Daoy (cell line): ENCODE measurements at places on chromosomes 2 and 18.

DNA sequence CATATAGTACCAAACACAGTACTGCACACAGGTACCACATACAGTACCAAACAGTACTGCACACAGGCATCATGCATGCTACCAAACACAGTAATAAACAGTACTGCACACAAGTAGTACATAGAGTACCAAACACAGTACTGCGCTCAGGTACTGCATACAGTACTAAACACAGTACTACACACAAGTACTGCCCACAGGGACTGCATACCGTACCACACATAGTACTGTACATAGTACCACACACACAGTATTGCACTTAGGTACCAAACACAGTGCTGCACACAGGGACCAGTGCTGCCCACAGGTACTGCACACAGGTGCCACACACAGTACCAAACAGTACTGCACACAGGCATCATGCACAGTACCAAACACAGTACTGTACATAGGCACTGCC, 74.9 kb downstream of the ZNF236 start:
- DNase-seq = no peak

DNA sequence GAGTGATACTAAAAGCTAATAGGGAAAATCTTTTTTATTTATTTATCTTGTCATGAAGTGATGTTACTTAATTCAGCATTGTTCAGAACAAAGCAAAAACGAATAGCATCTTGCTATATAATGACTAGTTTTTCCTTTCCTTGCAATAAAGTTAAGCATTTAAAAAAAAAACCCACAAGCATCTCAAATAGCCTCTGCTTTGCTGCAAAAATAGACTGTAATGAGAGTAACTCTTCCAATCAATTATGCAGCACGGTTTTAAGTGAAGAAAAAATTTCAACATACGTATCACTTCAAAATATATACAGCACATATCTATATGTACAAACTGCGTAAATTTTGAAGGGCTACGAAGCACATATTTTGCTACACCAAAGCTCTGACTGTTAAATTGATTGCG, 153.3 kb upstream of the VRK2 start:
- DNase-seq = no peak

- DNase-seq = no peak
Observed at GRCh38 chr2:38074764-38075506, 1.0 kb downstream of the CYP1B1 start.

GRCh38 chr18:59431131-59431530, 72.1 kb upstream of the LMAN1 start:
- DNase-seq = no peak

DNA sequence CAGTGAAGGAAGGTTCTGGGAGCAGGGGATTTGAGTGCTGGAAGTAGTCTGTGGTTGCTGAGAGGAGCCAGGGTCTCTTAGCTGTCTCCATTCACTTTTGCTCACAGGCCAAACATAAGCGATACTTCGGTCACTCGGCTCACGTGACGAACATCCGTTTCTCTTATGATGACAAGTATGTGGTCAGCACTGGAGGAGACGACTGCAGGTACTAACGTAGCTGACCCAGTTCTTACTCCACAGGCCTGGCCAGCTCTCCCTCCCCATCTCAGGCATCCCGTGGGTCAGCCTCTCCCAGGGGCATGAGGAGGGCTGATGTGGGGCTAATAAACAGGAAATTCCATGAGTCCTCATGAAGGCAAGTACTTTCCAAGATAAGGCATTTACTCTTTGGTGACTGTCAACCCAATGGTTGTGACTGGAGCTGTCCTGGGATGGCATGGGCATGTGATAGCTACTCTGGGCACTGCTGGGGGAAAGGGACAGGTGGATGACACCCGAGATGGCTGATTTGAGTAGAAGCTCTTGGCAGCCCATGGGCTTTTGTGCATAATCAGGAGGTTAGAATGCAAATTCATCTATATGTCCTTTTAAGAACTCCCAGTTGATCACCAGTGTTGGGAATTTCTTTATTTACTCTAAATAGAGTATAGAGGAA, 81.6 kb downstream of the RTN4 start:
- no peak for DNase-seq

GRCh38 chr2:14081521-14081920, 551.0 kb upstream of the LRATD1 start:
- no peak for DNase-seq

- DNase-seq = no peak
Observed at GRCh38 chr18:45073556-45073955, 392.9 kb downstream of the SETBP1 start.

GRCh38 chr2:34291076-34291475, 692.0 kb upstream of the FAM98A start:
- no peak for DNase-seq

DNA sequence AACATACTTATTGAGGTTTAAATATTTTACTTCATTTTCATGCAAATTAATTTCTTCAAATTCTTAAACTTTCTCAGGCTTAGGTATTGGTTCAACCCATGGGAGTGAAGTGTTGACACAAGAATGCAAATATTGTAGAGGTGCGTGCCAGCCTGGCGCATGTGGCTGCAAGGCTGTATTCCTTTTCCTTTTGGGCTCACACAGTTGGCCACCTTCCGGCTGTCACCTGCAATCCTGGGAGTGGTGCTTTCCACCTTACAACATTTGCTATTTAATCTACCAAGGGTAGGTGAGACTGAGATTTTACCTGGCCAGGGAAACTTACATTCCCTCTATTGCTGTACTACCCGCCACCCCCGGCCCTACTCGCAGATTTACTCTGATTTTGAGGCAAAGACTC, 141.1 kb downstream of the DCC start:
- DNase-seq = no peak

DNA sequence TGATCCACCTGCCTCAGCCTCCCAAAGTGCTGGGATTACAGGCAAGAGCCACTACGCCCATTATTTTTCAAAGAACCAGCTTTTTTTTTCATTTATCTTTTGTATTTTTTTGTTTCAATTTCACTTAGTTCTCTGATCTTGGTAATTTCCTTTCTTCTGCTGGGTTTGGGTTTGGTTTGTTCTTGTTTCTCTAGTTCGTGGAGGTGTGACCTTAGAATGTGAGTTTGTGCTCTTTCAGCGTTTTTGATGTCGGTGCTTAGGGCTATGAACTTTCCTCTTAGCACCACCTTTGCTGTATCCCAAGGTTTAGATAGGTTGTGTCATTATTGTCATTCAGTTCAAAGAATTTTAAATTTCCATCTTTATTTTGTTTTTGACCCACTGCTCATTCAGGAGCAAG, 86.7 kb upstream of the MSTN start:
- no peak for DNase-seq

GRCh38 chr18:62499263-62499650, 23.6 kb upstream of the ZCCHC2 start:
- no peak for DNase-seq

GRCh38 chr2:142866426-142866825, 11.0 kb upstream of the KYNU start:
- no peak for DNase-seq

DNA sequence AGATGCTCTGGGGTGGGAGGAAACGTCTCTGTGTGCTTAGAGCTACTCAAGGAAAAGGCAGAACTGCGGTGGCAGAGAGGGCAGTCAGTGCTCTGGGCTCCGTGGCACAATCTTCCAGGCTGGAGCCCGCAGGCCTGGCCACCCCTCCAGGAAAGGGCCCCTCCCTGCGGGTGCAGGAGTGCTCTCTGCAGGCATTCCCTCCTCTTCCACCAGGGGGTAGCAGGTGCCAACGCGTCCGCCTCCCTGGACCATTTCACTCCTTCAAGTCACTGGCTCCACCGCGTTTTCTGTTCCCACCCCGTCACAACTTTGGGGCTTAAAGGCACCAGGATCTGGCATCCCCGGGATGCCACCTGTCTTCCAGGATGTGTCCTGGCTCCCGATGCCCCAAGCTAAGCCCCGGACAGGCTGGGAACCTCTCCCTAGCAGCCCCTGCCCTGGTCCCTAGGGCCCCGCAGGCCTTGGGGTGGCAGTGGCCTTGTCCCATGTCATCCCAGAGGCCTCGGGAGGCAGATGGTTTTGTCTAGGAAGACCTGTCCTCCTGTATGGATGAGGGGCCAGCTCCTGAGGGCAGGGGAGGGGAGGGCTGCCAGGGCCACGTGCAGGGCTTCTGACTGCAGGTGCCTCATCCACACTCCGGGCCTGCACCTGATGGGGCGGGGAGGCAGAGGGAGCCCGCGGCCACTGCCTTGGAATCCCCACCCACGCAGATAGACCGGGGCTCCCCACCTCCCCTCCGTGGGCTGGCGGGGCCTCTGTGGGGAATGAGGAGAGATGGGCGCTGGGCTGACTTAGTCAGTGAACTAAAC, 26.4 kb downstream of the KCNIP3 start:
- peak; percentile 79 for DNase-seq

DNA sequence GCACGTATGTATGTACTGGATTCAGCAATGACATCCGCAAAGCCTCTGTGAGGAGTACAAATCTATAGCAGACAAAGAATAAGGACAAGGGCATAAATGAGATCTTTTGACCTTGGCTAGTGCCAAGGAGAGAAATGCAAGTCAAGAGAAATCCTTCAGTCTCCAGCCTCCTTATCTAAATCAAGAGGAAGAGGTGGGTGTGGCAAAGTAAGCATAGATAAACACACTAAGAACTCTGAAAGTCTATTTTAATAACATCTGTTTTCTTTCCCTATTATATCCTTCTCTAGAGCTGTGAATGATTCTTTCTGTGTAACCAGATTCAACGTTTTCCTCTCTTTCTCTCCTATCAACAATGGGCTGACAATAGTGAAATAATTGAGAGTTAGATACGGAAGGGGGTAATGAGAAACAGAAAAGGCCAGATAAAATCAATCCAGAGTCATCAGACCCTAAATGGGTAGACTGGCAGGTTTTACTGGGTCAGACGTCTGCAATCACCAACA, 118.5 kb upstream of the ZFP36L2 start:
- DNase-seq = no peak

DNA sequence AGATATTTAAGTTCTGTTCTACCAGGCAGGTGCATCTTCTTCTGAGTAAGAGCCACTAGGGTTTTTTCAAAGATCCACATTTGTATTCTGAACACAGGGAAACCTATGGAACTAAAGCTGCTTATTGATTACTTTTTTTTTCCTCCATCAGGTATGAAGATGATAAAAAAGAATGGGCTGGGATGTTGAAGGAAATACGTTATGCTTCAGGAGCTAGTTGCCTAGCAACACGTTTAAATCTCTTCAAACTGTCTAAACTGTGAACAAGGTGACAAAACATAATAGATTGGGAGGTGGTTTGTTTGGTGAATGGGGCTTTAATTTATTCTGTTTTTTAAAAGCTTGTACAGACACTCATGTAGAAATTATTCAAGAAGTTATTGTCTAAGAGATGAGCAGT, 15.9 kb downstream of the KLHL41 start:
- DNase-seq = no peak

DNA sequence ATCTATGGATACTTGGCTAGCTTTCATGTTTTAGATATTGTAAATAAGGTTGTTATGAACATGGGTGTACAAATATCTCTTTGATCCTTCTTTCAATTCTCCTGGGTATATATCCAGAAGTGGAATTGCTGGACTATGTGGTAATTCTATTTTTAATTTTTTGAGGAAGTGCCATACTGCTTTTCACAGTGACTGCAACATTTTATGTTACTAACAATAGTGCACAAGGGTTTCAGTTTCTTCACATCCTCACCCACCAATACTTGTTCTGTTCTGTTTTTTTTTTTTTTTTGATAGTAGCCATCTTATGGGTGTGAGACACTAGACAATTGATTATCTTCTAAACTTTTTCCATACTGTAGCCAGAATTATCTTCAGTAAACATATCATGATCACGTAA, 17.3 kb upstream of the NEUROD1 start:
- no peak for DNase-seq

DNA sequence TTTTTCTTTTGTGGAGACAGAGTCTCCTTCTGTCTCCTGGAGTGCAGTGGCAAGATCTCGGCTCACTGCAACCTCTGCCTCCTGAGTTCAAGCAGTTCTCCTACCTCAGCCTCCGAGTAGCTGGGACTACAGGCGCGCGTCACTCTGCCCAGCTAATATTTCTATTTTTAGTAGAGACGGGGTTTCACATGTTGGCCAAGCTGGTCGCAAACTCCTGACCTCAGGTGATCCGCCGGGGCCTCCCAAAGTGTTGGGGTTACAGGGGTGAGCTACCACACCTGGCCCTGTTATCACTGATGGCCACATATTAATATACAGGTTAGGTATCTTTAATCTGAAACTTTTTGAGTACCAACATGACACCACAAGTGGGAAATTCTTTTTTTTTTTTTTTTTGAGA, 3.4 kb downstream of the MRPL35 start:
- no peak for DNase-seq

DNA sequence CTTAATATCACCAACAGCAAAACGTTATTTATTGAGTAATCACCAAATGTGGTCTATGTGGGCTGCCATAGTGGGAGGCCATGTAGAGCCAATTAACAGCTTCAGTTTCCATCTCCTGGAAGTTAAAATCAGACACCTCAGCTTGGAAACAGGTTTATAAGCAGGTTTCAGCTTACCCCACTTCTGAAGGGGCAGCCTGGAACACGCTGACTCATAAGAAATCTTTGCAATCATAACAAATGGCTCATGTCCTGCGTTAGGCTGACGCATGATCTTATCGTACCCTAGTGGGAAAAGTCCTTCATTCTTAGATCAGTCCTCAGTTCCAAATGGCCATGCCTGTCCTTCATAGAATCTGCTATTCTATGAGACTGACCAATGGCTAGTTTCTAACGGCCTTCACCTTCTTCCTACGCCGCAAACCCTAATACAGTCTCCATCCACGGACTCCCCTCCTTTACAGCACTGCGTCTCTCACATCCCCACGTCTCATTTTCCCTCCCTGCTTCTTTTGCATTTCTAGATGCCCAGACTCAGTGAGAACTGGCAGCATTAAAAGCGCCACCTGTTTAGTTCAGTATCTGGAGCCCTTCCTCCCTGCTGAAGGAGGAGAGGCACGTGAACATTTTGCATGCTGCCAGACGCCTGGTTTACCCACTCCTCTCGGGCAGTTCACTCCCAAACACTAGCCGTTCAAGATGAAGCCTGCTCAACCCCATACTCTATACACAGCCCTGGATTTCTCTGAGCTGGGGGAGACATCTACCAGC, 24.2 kb upstream of the BZW1 start:
- peak; percentile 92 for DNase-seq

DNA sequence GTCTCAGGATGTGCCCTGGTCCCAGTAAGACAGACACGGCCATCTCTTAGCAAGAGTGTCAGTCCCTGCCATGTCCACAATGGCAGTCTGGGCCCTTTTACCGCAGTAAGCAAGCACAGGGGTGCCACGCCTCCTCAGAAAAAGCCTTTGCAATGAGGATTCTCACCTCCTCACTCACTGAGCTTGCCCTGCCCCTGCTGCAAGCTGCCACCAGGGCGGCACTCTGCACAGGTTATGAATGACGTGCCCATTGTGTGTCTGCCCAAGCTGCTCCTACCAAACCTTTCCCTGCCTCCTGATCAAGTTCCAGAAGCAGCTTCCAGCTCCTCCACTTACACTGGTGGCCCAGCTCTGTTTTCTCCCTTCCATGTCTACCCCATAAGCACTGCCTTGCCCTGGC, 23.3 kb downstream of the ERCC3 start:
- DNase-seq = no peak
